Stimulated activated CD4-positive, alpha-beta T cell treated with anti-CD3 and anti-CD28 coated beads, Interleukin-12 subunit alpha, Interleukin-12 subunit beta, amount 100 ng/mL, for 24 hours (primary cell): ENCODE measurements at places on chromosomes 1 and 21.

- no peak for DNase-seq
These were observed 95.2 kb downstream of the COQ8A start for GRCh38 chr1:227035316-227035715.

- DNase-seq = no peak
These were observed 97.9 kb downstream of the TRIM11 start for GRCh38 chr1:228308628-228309325.

DNA sequence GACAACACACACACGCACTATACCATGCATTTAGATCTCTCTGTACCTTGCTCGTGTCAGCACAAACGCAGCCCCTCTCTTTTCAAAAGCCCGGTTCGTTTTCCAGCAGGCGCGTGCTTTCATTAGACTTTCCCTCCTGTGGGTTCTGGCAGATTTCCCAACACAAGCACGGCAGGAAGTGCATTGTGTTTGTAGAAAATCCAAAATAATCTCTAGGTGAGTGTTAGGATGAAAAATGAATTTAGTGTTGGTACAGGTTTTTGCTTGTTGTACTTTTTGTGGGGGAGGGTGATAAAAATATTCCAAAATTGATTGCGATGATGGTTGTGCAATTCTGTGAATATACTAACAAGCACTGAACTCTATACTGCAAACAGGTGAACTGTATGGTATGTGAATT is 54.1 kb upstream of the POFUT2 start:
- DNase-seq = no peak

DNA sequence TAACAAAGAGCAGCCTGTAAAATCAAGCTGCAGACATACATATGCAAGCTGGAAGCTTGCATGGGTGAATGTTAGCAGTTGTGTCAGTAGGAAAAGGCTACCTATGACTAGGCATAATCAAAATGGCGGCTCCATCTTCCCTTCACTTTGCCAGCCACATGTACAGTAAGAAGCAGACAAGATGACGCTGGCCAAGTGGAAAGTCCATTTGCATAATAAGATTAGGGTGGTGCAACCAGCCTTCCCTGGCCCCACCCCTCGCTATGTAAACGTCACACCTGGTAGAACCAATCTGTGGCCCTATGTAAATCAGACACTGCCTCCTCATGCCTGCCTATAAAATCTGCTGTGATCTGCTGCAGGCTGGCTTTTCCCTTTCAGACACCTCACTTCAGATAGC is 171.9 kb upstream of the USP25 start:
- DNase-seq = no peak

GRCh38 chr1:159900086-159900680 is at the start of gene CFAP45:
TSS of gene CFAP45 (minus strand) at chr1:159900165. CDS start at chr1:159900098, 67 bp downstream.
- no peak for DNase-seq

DNA sequence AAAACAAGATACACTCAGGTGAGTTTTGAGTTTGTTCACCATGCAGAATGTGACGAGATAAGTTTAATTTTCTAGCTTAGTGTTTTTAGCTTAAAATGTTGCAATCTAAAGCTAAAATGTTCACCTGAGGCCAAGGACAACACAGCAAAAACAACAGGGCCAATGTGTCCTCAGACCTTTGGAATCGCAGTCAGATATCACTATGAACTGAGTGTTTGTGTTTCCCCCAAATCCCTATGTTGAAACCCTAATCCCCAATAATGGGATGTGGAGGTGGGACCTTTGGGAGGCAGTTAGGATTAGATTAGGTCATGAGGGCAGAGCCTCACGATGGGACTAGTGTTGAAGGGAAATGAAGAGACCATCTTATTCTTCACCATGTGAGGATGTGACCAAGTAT is 144.4 kb downstream of the GABPA start:
- DNase-seq = no peak

GRCh38 chr1:216210081-216210480 is 213.2 kb downstream of the USH2A start:
- DNase-seq = no peak
